ENCODE measurements at places on chromosomes 7 and 10.
A peak's percentile ranks its signal among the peaks of the same experiment; 100 is the strongest.

DNA sequence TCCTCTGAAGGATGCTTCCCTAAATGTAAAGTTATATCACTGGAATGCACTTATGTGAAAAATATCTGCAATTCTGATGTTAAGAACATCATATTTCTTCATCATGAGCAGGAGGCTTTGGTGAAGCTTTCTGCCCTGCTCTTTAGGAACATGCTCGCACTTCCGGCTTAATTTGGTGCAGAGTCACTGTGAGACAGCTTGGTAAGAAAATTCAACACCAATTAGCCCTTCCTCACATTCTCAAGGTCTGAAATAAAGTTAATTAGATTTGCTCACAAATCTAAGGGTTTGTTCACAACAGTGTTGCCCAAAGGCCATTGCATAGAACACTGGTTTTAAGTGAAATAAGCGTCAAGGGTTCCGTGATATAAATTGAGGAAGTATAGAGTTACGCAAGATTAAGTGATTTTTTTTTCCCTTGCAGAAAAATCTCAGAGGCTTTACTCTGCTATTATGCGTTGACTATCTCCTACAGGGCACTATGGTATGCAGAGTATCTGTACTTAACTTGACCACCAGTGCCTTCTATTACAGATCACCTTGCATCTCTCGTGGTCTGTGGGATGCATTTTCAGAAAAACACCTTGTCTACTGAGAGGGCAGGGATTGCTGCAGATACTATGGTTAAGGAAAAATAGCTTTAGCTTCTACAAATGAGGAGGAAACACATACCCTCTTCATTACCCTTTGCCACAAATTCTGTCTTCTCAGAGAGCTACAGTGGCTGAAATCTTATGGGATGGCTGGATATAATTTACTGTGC lies 953.9 kb downstream of the TYW1 start:
- DNase-seq = no peak

DNA sequence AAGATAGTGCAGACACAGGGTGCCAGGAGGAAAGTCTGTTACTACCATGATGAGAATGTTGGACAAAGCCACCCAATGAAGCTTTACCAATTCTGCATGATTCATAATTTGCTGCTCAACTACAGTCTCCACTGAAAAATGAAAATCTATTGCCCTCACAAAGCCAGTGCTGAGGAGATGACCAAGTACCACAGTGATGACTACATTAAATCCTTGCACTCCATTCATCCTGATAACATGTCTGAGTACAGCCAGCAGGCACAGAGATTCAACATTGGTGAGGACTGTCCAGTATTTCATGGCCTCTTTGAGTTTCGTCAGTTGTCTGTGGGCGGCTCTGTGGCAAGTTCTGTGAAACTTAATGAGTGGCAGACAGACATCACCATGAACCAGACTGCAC lies 144.0 kb downstream of the PLCE1 start:
- DNase-seq = no peak

- no peak for DNase-seq
Measured at GRCh38 chr7:33680682-33681081, 224.7 kb upstream of the BMPER start.

DNA sequence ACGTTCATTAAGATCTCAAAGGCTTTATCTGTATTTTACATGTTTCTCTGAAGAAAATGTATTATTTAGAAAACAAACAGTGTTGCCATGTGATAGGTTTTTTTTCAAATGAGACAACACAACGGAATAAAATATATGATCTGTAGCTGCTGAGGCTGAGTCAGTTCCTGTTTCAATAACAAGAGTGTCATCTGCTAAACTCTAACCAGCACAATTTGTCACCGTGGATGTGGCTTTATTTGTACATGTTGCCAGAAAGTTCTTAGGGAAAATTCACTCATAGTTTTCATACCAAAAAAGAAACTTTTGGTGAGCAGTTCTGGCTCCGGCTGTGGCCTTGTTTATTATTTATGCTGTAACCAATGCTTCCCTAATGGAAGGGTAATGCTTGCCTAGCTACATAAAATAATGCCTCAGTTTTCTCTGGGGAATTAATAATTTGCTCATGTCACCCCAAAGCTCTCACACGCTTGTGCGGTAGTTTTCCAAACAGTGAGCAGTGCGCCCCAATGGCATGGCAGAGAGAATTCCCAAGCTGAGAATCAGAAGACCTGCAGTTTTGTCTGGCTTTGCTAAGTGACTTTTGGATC lies 20.3 kb upstream of the KLF6 start:
- peak; percentile 77 for DNase-seq

DNA sequence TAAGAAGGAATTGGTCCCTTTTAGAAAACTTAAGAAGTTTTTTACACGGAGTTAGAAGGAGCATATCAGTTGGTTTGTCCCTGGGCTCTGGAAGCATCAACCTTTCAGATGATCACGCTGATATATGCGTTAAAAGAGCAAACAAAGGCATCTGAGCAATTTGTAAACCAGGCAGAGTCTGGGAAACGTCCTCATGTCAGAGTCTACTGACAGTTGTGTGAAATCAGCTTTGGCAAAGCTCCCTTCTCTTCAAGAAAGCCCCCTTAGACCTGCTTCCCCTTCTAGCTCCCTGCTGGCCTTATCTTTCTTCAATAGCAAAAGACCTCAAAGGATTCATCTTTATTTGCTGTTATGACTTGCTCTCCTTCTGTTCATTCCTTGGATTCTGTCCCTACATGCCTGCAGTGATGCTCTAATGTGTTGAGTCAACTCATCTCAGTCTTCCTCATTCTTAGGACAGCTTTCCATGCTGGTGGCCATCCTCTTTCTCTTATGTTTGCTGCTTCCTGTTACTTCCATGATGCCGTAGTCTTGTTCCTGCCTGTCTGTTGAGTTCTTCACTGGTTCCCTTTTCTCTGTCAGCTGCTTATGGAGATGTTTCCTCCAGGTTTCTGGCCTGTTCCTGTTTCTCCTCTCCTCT lies 106.5 kb upstream of the BMPER start:
- no peak for DNase-seq

DNA sequence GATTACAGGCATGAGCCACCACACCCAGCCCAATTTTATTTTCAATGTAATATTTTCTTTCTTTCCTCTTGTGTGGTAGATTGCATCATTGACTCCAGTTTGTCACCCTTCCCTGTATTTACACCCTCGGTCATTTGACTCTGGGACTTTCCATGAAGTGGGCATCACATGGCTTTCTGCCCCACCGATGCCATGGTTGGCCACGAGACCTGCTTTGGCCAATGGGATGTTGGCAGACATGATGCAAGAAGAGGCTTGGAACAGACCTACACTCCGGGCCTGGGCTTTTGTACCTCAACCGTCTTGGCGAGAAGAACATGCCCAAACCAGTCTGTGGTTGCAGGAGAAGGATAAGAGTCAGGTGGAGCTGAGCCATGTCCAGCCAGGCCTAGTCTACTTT lies 38.8 kb upstream of the CACUL1 start:
- DNase-seq = peak; percentile 69

DNA sequence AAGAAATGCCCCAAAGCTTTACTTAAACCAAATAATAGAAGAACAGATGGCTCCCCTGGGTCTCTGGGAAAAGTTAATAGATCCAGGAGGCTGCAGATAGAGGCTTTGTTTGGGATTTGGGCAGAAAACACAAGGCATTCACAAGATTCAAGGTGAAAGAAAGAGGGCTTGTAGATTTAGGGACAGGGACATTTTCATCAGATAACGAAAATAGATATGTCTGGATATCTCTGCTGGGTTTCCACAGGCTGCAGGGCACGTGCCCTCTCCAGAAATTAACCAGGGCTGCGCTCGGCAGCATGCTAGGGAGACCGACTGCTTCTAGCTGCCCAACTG lies 14.9 kb downstream of the CARD11 start:
- DNase-seq = no peak

- DNase-seq = no peak
Measured at GRCh38 chr10:15745751-15746150, 26.0 kb upstream of the ITGA8 start.

GRCh38 chr7:102439963-102440795 lies 6.8 kb downstream of the ORAI2 start:
- DNase-seq = no peak

GRCh38 chr10:89466599-89467035 lies 52.2 kb downstream of the IFIT5 start:
- no peak for DNase-seq

- no peak for DNase-seq
Measured at GRCh38 chr7:69762821-69763352, 164.6 kb downstream of the AUTS2 start.

GRCh38 chr7:68125168-68125567 lies 1128.5 kb downstream of the TYW1 start:
- DNase-seq = no peak

DNA sequence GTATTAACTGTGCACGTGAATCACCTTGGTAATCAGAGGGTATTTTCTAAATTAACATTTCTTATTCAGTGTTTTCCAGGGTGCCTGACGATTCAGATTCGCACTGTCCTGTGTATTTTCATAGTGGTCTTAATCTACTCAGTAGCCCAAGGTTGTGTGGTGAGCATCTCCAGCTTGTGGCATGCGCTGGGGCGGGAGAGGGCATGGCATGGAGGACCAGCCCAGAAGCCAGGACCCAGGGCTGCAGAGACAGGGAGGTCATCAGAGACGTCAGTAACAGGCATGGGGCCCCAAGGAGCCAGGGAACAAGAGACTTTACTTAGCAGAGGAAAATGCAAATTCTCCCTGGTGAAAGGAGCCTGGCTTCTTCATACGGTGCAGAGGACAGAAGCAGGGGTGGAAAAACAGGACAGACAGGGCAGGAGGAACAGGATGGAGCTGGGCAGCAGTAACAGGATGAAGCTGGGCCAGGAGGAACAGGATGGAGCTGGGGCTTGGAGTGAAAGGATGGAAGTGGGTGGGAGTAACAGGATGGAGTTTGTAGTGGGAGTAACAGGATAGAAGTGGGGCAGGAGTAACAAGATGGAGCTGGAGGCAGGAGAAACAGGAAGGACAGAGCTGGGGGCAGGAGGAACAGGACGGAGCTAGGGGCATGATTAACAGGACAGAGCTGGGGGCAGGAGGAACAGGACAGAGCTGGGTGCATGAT lies 110.9 kb downstream of the ADCY1 start:
- no peak for DNase-seq

DNA sequence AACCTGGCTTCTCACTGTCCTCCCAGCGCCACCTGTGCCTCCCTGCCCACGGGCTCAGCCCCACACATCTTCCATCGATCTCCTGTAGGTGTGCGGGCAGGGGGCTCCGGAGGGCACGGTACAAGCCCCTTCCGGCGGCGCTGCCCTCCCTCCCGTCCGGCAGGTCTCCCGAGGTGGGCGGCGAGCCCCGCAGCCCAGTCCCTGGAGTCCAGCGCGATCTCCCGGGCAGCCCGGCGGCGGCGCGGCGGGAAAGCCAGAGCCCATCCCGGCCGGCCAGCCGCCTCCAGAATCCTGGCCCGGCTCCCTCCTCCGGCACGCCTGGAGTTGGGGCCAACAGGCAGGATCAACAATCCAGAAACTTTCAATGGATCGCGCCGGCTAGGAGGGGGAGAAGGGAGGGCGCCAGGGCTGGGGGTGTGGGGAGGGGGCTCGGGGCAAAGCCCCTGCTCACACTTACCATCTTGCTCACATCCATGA lies 100.1 kb downstream of the HIP1 start:
- no peak for DNase-seq

GRCh38 chr10:14156104-14156503 lies 174.6 kb downstream of the FRMD4A start:
- no peak for DNase-seq

DNA sequence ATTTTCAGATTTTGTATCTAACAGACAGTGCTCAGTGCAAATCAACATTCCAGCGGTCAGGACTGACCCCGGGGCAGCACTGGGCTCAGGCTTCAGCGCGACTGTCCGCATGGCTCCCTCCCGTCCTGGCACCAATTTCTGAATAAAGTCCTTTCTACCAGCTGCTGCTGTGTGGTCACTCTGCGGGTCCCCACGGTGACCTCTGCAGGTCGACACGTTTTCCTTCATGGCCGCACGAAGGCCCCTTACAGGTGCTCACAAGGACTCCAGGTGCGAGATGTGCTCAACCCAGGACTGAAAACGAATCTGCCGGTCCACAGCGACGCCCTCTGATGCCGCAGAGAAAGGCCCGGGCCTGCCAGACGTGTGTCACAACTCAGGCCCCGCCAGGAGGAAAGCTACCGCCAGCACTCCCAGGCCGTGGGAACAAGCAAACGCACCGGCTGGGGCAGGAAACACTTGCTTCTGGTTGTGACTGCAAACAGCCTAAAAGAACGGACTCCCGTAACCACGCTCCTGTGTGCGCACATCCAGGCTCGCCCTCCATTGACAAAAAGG lies 3.7 kb upstream of the UTF1 start:
- no peak for DNase-seq

DNA sequence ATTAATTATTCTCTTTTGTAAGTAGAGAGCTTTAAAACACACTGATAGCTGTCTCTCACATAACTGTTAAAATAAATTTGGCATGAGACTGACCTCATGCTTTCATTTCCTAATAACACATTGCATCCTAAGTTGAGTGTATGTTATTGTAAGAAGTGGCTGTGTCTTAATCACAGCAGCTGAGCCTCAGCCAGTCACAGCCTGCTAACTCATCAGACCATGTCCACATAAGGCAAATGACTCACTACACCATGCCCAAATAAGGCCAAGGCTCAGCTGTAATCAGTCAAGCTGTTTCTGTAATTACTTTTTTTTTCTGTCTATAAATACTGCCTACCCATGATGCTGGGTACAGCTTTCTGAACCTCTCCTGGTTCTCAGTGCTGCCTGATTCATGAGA lies 860.9 kb downstream of the XPNPEP1 start:
- DNase-seq = no peak

- no peak for DNase-seq
Measured at GRCh38 chr10:68499544-68499943, 27.8 kb upstream of the DNA2 start.

GRCh38 chr7:93374345-93374940 lies 142.3 kb downstream of the VPS50 start:
- no peak for DNase-seq

DNA sequence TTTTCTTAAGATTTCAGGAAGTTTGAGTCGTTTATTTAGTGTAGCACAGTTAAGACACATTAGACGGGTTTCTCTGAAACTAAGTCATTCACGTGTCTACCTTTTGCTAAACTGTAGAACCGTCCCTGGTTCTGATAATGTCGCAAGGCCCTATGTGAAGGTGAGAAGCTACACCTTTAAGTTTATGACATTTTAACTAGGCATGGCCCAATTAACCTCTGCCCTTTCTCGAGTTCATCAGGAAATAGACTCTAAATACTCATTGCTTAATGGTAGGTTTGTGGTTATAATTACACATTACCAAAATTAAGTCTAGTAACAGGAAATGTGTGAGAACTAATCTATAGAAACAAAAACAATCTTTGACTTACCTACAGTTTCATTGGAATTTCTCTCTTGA lies 126.6 kb upstream of the FZD8 start:
- DNase-seq = no peak

- no peak for DNase-seq
Measured at GRCh38 chr10:62250594-62251198, 17.9 kb downstream of the RTKN2 start.

DNA sequence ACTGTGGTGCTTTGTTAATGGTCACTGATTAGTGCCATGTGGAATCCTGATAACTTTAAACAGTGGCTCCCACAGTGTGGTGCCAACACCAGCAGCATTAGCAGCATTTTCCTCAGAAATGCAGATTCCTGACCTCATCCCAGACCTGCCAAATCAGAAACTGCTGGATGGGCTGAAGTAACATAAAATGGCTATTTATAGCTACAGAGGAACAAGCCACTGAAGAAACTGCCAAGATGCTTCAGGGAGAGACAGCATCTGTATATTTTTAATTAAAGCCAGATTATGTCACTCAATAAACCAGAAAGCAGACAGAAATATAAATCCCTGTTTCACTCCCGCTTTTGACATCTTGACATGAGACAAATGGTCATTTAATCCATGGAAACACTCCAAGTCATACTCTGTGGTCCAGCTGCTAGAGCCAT lies 178.5 kb downstream of the AMPH start:
- no peak for DNase-seq

GRCh38 chr10:1551636-1552338 lies 185.5 kb downstream of the ADARB2 start:
- DNase-seq = no peak

All from CD4-positive, alpha-beta T cell treated with Interferon gamma for 1 hour (primary cell).